Activated CD4-positive, alpha-beta memory T cell treated with anti-CD3 and anti-CD28 coated beads, Interleukin-2, amount 10 ng/mL, durations not matched to agents 7 days and 5 days (primary cell): ENCODE measurements at places on chromosomes 4 and X.
A peak's percentile ranks its signal among the peaks of the same experiment; 100 is the strongest.

DNA sequence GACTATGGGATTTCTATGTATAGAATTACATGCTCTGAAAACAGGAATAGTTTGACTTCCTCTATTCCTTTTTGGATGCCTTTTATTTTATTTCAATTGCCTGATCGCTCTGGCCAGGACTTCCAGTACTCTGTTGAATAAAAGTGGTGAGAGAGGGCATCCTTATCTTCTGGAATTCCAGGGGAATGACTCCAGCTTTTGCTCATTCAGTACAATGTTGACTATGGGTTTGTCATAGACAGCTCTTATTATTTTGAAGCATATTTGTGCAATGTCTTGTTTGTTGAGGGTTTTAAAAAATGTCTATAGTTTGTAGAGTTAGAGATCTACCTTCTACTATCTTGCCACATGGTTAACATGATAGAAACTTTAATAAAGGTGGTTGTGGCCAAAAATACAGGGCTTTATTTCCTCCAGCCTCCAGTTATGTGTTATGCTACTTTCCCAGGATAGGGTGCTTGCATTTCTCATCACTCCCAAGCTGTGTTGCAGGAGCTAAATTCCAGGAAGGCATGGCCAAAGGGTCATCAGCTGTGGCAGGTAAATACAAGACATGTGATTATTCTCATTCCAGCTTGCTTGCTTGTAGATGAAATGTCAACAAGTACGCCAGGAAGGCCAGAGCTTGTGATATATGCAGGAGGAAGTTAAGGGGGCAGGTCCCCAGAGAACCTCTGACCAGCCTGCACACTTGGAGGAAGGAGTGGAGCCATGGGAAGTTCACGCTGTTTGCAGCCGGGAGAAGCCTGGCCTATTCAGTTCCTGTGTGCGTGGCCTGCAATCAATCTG, 142.4 kb upstream of the CPXCR1 start:
- no peak overlapping the region for H3K27ac ChIP-seq
- H3K27me3 ChIP-seq: no peaks in the 10 kb centered on the region
- no peak for DNase-seq
- H3K36me3 ChIP-seq: no peaks in the 10 kb centered on the region
- no peaks in the 10 kb centered on the region for H3K4me1 ChIP-seq

GRCh38 chr4:140049849-140050637, 103.9 kb downstream of the MAML3 start:
- H3K36me3 ChIP-seq: no peaks in the 10 kb centered on the region
- no peak overlapping the region for H3K27ac ChIP-seq
- no peak for DNase-seq
- H3K4me1 ChIP-seq: peaks cover 39% of the 10 kb centered on the region

GRCh38 chr4:751676-752075, 46.0 kb downstream of the PCGF3 start:
- H3K4me3 ChIP-seq: no peak overlapping the region
- no peak overlapping the region for H3K27ac ChIP-seq
- H3K4me1 ChIP-seq: peaks cover 4% of the 10 kb centered on the region
- H3K36me3 ChIP-seq: peaks cover 45% of the 10 kb centered on the region
- H3K27me3 ChIP-seq: no peaks in the 10 kb centered on the region

DNA sequence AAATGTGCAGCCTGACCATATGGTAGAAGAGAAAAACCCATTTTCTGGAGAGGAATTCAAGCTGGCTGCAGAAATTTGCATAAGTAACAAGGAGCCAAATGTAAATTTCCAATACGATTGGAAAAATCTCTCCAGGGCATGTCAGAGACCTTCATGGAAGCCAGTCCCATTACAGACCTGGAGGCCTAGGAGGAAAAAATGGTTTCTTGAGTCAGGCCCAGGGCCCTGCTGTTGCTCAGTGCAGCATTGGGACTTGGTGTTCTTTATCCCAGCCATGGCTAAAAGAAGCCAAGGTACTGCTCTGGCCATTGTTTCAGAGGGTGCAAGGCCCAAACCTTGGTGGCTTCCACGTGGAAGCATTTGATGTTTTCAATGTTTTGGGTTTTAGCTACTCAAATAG, 70.6 kb downstream of the MAGEC2 start:
- no peak overlapping the region for H3K27ac ChIP-seq
- DNase-seq: no peak
- no peak overlapping the region for H3K4me3 ChIP-seq
- H3K4me1 ChIP-seq: no peaks in the 10 kb centered on the region

DNA sequence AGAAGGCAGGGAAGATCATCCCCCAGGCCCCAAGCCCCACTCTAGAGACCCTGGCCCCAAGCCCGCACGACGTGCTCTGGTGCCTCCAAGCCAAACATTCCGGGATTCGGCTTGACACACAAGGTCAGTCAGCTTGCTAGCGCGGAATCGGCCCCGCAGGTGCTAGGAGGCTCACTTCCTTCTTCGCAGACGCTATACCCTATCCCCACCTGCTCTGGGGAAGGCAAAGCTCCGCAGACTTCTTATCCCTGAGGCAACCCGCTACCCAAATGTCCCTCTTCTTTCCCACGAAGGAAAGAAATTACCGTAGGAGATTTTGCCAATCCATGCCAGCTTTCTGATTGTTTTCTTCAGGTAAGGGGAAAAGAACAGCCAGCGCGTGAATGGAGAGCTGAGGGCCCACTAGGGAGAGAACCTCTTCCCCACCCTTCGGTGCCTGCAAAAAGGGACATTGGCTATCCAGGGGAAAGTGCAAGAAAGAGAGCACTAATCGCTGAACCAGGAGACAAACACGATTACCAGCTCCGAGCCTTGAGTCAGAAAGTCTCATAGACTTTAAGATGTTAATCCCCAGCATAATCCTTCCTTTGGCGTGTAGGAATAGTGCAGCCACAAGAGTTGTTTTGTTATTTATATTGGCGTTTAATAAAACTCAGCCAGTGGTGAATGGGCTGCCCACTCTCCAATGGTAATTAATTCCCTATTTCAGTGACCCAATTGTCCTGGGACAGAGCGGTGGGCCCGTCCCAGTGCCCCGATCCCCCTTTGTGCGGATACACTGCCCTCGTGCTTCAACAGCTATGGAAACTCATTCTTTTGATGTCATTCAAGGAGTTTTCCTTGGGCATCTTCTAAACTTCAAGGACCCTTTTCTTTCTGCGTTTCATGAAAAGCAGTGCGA, 5.4 kb upstream of the NEUROG2 start:
- H3K36me3 ChIP-seq: no peaks in the 10 kb centered on the region
- peak overlapping the region; percentile 48 for H3K4me3 ChIP-seq

- no peak overlapping the region for H3K4me3 ChIP-seq
- H3K27me3 ChIP-seq: peaks cover 34% of the 10 kb centered on the region
- H3K36me3 ChIP-seq: no peaks in the 10 kb centered on the region
- no peak overlapping the region for H3K27ac ChIP-seq
Observed at GRCh38 chr4:17523662-17524061, 8.7 kb downstream of the CLRN2 start.

- DNase-seq: no peak
- no peaks in the 10 kb centered on the region for H3K36me3 ChIP-seq
Observed at GRCh38 chrX:136387951-136388502, 87.3 kb downstream of the ADGRG4 start.

- peaks cover 7% of the 10 kb centered on the region for H3K36me3 ChIP-seq
- no peak for DNase-seq
- no peak overlapping the region for H3K4me3 ChIP-seq
- no peak overlapping the region for H3K27ac ChIP-seq
- peaks cover 19% of the 10 kb centered on the region for H3K27me3 ChIP-seq
Observed at GRCh38 chr4:122700178-122700725, 32.3 kb upstream of the BBS12 start.

DNA sequence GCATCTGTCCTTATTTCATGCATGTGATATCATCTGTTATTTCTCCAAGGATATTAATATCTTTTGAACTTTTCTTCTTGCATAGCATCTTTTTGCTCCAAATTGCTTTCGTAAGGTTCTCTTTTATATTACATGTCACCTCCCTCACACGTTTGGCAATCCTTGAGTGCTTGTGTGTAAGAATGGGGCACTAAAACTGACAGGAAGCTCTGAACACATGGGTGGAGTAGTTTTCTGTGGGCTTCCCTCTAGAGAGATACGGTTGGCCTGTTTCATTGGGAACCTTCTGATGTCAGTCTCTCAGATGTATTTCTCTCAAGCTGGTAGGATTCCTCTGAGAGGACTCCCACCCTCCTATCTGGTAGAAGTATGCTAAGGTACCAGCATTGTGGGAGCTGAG, 223.0 kb downstream of the MID1 start:
- no peak for DNase-seq
- no peaks in the 10 kb centered on the region for H3K27me3 ChIP-seq
- H3K27ac ChIP-seq: no peak overlapping the region
- no peaks in the 10 kb centered on the region for H3K4me1 ChIP-seq

DNA sequence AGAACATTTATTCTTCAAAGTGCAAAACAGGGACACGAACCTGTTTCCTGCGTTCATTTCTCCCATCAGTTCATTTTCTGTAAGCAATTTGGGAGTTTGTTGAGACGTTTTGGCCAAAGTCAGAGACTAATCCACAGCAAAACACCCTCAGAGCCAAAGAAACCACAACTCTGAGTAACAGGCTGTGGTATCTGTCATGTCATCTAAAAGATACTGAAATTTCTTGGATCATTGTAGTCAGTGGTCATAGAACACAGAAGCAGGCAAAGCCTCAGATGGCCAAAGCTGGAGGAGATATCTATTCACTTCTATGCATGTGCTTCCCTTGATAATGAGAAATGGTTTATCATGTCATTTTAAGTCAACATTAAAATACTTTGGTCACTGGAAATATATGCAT, 485.6 kb upstream of the GALNT7 start:
- no peak overlapping the region for H3K4me3 ChIP-seq
- DNase-seq: no peak

GRCh38 chrX:4805502-4805901, 1092.1 kb upstream of the PRKX start:
- H3K27me3 ChIP-seq: no peaks in the 10 kb centered on the region
- H3K36me3 ChIP-seq: no peaks in the 10 kb centered on the region
- H3K4me1 ChIP-seq: no peaks in the 10 kb centered on the region
- H3K27ac ChIP-seq: no peak overlapping the region
- no peak for DNase-seq
- no peak overlapping the region for H3K4me3 ChIP-seq

DNA sequence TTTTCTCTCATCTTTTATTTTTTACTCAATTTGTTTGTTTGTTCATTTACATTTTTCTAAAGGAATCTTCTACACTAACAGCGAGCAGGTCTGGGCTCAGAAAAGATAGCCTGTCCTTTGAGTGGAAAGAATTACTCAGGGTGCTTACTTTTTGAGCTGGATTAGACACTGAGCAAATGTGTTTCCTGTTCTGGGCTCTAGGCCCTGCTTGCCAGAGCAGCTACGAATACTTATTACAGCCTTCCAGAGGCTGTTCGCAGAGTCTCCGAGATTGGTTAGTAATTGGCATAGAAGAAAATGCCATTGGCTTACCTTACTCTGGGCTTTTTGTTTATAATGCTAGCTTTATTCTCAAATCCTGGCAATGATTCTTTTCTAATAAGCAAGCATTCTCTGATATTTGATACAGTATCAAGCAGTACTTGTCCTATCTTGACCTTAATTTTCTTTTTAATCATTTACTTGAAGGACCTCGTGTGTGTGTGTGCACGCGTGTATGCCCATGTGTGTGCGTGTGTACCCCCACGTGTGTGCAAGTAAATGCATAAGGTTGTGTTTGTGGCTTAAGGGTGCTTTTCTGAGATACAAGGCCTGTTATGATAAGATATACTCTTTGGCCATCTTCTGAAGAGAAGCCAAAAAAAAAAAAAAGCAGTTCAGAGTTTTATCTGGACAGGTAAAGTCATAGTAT, 76.2 kb upstream of the GRXCR1 start:
- H3K36me3 ChIP-seq: no peaks in the 10 kb centered on the region
- no peak overlapping the region for H3K27ac ChIP-seq
- no peaks in the 10 kb centered on the region for H3K4me1 ChIP-seq
- no peak overlapping the region for H3K4me3 ChIP-seq

DNA sequence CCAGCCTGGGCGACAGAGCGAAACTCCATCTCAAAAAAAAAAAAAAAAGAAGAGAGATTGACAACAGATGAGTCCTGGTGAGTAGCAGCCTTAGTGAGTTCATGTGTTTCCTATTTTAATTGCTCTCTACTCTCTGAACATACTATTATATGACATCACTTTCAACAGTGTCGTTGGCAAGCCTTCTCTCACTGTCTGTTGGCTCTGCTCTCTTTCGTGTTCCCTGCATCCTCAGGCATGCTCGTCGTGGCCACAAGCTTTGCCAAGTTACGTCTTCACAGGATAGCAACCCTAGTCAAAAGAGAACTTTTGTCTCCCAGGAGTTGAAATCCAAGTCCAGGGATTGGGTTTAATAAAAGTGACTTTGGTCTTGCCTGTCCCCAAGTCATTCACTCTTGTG, 117.1 kb upstream of the EGFL6 start:
- no peak for DNase-seq
- no peaks in the 10 kb centered on the region for H3K27me3 ChIP-seq
- no peaks in the 10 kb centered on the region for H3K4me1 ChIP-seq

GRCh38 chr4:83197555-83198235, 83.2 kb upstream of the PLAC8 start:
- no peak for DNase-seq
- no peak overlapping the region for H3K4me3 ChIP-seq
- H3K4me1 ChIP-seq: peaks cover 2% of the 10 kb centered on the region
- peaks cover 2% of the 10 kb centered on the region for H3K27me3 ChIP-seq
- no peak overlapping the region for H3K27ac ChIP-seq

GRCh38 chr4:101037249-101037648, 310.1 kb downstream of the PPP3CA start:
- H3K36me3 ChIP-seq: peaks cover 37% of the 10 kb centered on the region
- DNase-seq: no peak
- H3K4me1 ChIP-seq: peaks cover 44% of the 10 kb centered on the region
- H3K27ac ChIP-seq: no peak overlapping the region
- H3K4me3 ChIP-seq: no peak overlapping the region
- H3K27me3 ChIP-seq: no peaks in the 10 kb centered on the region

DNA sequence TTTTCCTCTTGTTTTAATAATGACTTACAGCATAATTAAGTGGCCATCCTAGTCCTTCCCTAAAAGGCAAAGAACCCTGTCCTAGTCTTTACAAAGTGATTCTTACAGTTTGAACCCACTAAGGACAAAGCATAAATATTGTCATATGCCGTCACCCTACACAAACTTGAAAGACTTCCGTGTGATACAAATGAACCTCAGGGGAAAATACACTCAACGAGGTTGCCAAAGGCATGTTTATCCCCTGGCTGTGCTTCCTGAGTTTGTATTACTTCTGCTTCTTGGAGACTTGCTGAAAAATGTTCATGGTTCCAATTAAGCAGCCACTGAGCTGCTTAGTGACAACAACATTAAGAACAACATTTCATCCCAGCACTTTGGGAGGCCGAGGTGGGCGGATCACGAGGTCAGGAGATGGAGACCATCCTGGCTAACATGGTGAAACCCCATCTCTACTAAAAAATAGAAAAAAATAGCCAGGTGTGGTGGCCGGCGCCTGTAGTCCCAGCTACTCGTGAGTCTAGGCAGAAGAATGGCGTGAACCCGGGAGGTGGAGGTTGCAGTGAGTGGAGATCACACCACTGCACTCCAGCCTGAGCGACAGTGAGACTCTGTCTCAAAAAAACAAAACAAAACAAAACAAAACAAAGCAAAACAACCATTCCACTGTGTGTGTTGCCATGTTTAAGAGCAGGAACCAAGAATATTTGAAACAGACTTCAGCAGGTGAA, 16.2 kb downstream of the RASSF6 start:
- no peaks in the 10 kb centered on the region for H3K36me3 ChIP-seq
- H3K4me1 ChIP-seq: peaks cover 9% of the 10 kb centered on the region
- H3K27ac ChIP-seq: no peak overlapping the region
- no peak for DNase-seq
- H3K27me3 ChIP-seq: peaks cover 3% of the 10 kb centered on the region

GRCh38 chrX:18422325-18422724, 3.1 kb upstream of the CDKL5 start:
- peaks cover 11% of the 10 kb centered on the region for H3K4me1 ChIP-seq
- H3K36me3 ChIP-seq: no peaks in the 10 kb centered on the region
- no peak overlapping the region for H3K27ac ChIP-seq
